Left renal pelvis (tissue), 4 donors: ENCODE measurements at places on chromosomes 4 and X. TPM values are rescaled to one million over a fixed set of nuclear protein-coding genes. Genes with fewer than 3 reads are reported as not detected.

- no peak for DNase-seq
Observed at GRCh38 chrX:77275392-77275791, 171.8 kb upstream of the FGF16 start.

DNA sequence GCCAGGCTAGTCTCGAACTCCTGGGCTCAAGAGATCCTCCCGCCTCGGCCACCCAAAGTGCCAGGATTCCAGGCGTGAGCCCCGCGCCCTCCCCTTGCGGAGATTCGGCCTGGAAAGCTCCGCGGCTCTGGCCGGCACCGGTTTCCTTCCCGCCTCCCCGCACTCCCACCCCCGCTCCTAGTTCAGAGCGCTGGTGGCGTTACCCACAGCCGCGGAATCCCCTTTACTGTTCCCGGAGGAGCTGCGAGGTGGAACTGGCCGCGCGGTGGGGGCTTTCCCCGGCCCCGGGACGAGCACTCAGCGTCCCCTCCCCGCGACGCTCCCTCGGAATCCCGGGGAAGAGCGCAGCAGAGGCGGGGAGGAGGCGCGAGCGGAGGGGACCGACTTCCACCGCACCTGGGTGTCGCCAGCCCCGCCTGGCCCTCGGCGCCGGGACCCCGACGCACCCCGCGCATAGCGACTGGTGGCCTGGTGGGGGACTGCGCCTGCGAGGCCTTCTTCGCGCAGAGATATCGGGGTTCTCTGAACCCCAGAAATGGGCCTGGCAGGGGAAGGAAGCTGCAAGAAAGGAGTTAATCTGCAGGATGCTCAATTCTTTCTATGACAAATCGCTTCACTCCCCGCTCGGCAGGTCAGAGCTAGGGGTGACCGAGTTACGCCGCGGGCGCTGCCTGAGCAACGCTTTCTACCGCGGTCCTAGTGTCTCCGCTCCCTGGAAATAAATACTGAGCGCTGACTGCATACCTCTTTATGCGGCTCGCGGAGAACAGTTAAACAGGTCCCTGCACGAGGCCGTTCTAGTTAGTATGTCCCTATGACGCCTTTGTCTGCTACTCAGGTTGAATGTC lies 14.6 kb upstream of the SLC25A4 start:
- DNase-seq: no peak

The FBXL5 gene
- polyA plus RNA-seq: 145 TPM

GRCh38 chrX:136608295-136608933 lies 39.5 kb upstream of the CD40LG start:
- no peak for DNase-seq

DNA sequence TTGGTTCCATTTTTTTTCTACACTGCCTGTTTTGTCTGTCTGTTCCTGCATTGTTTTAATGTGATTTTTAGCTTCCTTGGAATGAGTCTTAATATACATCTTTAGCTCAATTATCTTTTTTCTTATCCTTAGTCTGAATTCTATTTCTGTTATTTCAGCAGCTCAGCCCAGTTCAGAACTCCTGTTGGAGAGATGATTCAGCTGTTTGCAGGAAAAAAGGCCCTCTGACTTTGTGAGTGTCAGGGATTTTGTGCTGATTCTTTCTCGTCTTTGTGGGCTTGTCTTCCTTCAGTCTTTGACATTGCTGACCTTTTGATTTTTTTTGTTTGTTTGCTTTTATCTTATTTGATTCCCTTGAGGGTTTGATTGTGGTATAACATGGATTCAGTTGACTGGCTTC lies 343.2 kb upstream of the TRAM1L1 start:
- DNase-seq: no peak

DNA sequence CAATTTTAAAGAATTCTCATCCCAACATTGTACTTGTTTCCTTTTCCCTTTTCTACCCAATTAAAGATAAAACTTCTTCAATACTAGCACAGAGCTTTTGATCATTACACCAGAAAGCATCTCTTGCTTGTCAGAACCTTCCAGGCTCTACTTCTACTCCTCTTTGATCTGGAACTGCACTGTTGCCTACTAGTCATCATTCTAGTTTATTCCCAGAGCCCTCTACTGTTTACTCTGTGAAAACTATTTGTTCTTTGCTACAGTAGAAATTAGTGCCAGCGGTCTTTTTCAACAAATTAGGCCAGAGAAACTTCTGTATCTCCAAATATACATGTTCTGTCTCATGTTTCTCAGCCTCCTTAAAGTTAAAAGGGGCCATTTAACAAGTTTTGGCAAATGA lies 46.8 kb upstream of the TMPRSS11F start:
- no peak for DNase-seq

The CLIC2 gene
- 3.5 TPM for polyA plus RNA-seq

DNA sequence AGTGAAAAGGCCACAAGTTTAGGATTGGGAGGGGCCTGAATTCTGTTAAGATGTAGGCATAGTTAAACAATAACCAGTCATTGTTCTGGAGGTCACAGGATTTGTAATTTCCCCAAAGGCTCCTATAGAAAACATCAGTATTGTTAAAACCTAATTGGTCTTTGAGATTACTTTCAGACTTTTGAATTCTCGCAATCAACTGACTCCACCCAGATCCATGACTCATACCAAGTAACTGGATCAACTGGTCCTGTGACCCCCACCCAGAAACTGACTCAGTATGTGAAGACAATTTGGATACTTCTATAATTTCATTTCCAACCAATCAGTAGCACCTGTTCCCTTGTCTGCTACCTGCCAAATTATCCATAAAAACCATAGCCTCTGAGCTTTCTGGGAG lies 28.4 kb downstream of the MAGEB16 start:
- DNase-seq: no peak

GRCh38 chrX:40174001-40174853 lies 76.5 kb upstream of the BCOR start:
- no peak for DNase-seq

DNA sequence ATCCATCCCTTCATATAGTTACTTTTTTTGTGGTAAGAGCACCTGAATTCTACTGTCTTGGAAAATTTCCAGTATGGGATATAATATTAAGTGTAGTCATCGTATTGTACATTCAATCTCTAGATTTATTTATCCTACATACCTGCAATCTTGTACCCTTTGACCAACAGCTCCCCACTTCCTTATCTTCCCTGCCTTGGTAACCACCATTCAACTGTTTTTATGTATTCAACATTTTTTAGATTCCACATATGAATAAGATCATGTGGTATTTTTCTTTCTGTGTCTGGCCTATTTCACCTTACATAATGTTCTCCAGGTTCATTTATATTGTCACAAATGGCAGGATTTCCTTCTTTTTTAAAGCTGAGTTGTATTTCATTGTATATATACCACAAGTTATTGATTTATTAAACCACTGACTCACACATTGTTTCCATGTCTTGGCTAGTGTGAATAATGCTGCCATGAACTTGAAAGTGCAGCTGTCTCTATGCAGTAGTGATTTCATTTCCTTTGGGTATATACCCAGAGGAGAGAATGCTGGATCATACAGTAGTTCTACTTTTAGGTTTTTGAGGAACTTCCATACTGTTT lies 572.5 kb downstream of the MAGEB5 start:
- DNase-seq: no peak

The PCDH11X gene
- polyA plus RNA-seq: 0.26 TPM

The INTU gene
- polyA plus RNA-seq: 26.3 TPM

The XIAP gene
- 40.9 TPM for polyA plus RNA-seq

DNA sequence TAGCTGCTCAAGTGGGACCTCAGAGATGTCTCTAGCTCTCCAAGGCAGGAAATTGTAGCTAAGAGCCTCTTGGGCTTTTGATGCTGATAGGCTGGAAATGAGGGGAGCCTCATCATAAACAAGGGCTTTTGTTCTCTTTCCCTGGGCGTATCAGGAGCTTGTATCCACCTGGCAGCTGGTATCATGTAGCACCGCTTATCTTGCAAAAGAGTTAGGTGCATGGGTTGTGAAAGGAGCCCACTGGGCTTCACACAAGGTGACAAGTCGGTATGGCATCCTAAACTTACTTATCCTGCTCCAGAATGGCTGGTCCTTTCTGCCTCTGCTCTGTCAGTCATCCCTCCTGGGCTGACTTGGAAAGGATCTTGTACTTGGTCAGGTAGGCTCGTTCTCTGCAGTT lies 565.8 kb downstream of the GRXCR1 start:
- DNase-seq: no peak

The PCYT1B gene
- polyA plus RNA-seq: 3.8 TPM

DNA sequence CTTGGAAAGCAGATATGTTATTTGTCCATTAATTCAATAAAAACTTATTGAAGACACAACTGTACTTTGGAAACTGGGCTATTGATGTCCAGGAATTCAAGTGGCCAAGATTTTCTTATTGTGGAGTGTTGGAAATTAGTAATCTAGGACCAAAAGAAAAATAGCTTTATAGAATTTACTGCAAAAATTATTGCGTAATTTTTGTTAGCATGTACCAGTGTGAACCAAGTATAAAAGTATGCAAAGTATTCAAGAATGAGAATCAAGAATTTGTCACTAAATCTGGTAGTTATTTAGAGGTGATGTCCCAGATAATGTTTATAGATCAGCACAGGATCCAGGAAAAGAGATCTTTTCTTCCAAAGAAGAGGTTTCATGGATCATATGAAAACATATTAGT lies 468.9 kb upstream of the CTSO start:
- DNase-seq: no peak

GRCh38 chrX:44392767-44393166 lies 49.3 kb upstream of the EFHC2 start:
- DNase-seq: no peak

- no peak for DNase-seq
Observed at GRCh38 chr4:39363773-39364393, 2.3 kb downstream of the RFC1 start.

DNA sequence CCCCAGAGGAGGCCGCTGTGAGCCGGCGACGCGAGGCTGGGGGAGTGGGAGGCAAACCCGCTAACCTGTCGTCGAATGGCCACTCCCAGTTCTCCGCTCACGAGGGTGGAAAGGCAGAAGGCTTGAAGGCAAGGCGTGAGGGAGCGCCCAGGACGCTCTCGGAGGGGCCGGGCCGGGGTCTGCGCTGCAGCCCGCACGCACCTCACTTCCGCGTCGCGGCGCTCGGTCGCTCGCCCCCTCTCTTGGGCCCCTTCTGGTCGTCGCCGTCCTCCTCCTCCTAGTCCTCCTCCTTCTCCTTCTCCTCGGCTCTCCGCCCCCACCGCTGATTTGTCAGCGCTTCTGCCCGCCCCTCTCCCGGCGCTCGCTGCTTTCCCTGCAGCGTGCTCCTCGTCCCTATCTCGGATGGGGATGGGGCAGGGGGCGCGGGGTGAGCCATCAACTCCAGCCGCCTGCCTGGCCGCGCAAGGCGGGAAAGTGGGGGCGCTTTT lies at the start of gene SNCA:
Gene SNCA (minus strand): TSS at position 265 of the 488 bp plus-strand sequence. CDS start 1,494 bp downstream, outside the sequence.
- peak; percentile 71 for DNase-seq

The TMEM35A gene
- polyA plus RNA-seq: 9.1 TPM

DNA sequence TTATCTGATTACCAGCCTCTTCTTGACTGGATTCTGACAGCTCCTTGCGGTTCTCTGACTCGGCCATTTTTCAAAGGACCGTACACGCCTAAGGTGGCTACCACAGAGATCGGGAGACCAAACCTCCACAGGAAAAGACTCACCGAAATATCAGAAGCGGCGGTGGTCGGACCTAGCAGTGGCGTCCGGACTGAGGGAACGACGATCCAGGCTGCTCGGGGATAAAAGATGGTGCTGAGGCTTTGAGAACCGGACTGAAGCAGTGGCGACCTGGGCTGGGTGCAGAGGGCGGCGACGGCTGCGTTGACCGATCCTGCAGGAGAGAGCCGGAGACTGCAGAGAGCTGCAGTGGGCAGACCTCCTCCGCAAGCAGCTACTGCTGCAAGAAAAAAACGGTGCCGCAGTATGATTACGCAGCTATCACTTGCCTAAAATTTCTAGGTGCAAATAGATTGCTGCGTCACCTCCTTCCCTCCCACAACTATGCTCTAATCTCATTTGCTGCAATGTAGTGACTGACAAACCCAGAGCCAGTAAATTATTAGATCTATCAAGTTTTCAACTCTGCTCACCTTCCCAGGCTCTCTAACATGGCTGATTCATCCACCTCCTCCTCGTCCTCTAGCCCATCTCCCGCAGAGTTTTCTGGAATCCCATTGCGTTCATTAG lies at the start of gene NAP1L2:
Gene NAP1L2 (minus strand): TSS at position 426 of the 669 bp plus-strand sequence. CDS start 359 bp downstream, at position 67.
- DNase-seq: no peak

- DNase-seq: no peak
Observed at GRCh38 chrX:1111601-1112300, 100.7 kb downstream of the CRLF2 start.

The REPS2 gene
- polyA plus RNA-seq: 11.7 TPM

DNA sequence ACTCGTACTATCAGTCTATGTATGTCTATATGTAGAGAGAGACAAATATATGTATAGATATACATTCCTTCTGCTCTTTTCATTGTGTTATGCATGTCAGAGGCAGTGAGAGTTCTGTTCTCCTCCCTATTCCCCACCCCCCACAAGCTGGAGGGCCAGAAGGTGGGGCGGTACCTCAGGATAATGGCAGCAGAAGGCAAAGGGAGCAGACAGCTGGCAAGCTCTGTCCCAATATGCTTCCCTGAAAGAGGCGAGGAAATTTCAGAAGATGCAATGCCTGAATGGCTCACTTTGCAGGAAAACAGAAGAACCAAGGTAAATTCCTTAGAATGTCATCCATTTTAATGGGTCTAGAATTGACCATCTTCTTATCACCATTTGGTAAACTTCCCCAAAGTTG lies 114.4 kb downstream of the NAA11 start:
- DNase-seq: no peak

- DNase-seq: no peak
Observed at GRCh38 chrX:44996277-44996676, 123.3 kb downstream of the KDM6A start.

- no peak for DNase-seq
Observed at GRCh38 chr4:54730581-54730980, 72.8 kb downstream of the KIT start.
